DMS 273 treated with DMSO at 0.1 percent for 48 hours (cell line): ENCODE measurements at places on chromosomes 16 and 17.
A peak's percentile ranks its signal among the peaks of the same experiment; 100 is the strongest.

DNA sequence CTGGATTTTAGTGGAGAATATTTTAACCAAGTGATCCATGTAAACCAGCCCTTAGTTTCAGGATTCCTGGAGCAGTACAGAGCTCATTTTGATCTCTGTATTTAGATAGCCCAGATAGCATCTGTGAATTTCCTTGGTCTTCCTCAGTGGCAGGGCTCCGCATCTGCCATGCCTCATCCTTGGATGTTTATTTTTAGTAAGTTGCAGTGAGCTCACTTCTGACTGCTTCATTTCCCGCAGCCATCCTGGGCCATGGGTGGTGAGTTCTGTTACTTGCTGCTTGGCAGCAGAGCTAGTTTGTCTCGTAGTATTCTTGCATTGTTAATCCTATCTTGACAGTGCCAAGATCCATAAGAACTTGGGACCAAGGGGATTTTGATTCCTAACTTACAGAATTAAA is 33.7 kb downstream of the IST1 start:
- DNase-seq, result no peak

DNA sequence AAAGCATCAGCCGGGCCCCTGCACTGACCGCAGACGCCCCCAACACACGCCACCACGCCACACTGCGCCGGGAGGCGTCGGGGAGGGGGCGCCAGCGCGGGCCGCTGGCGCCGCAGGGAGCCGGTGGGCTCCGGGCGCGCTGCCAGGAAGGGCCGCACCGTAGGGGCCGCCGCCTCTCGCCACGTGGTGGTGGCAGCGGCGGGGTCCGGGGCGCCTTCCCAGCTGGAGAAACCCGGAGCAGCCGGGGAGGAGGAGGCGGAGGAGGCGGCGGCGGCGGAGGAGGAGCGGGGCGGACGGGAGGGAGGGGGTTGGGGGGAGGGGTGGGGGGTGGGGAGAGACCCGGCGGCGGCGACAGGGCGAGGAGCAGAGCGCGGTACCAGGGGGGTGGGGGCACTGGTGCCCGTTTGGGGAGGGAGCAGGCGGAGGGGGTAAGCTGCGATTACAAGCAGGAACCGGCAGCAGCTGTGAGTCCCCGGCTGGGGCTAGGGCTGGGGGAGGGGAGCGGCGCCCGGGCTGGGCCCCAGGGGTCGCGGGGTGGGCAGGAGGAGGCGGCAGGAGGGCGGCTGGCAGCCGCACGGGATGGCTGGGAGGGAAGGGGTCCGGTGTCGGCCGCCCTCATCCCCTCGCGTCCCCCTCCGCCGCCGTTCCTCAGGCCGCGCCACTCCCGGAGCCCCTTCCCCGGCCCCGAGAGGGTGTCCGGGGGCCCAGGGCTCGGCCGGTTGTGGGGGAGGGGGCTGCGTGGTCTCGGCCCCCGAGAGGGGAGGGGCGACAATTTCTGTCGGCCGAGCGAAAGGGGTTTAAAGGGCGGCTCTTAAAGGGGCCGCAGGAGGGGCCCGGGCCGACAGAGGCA is at the start of gene TBKBP1:
TSS of gene TBKBP1 (plus strand) at position 431 of the 850 bp plus-strand sequence. CDS start 1,952 bp downstream, outside the sequence.
- peak; percentile 23 for DNase-seq

DNA sequence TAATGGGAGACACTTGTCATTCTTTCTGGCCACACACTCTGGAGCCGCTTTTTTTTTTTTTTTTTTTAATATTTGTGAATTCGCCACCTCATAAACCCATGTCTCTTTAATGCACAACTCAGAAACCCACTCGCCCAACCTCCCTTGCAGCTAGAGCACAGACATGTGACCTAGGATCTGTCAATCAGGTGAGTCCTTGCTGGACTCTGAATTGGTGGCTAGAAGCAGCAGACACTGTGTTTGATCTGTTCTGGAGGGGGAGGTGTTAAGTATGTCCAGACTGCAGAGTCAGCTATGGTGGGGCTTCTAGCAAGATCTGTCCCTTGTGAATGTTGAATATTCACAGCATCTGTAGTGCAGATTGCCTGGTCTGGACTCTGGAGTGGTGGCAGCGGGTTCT is 112.1 kb downstream of the PRKCB start:
- no peak for DNase-seq

GRCh38 chr17:20999841-21000532 is 42.8 kb downstream of the USP22 start:
- no peak for DNase-seq

DNA sequence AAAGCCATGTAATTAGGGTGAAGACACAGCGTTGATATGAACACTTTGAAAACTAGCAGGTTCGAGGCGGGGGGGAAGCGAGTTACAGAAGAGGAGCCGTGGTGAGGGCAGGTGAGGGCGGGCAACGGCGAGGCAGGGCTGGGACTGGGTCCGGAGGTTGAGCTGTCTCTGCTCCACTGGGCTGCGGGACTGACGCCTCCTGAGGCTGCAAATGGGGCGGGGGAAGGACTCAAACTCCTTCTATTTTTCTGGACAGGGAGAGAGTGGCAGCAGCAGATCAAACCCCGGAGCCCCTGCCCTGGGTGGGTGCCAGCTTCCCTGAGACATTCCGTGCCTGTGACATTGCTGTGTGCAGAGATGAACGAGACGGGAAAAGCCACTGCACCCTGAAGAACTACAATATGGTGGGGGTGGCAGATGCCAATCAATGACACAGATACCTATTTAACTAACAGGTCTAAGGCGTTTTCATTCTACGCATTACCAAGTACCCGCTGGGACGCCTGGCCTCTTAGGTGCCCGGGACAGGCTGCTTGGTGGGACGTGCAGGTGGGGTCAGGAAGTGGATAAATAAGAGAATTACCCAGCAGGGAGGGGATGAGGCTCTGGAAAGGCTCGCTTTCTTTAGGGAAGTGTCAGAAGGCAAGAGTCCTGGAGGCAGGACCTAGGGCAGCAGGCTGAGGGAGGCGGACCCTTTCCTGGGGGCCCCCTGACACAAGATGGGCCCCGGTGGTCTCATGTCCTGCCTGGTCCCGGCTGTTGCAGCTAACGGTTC is 30.4 kb downstream of the RPH3AL start:
- no peak for DNase-seq

GRCh38 chr16:629185-629832 is 1.5 kb upstream of the WFIKKN1 start:
- peak; percentile 53 for DNase-seq
